ENCODE measurements at places on chromosomes 6 and 20.

DNA sequence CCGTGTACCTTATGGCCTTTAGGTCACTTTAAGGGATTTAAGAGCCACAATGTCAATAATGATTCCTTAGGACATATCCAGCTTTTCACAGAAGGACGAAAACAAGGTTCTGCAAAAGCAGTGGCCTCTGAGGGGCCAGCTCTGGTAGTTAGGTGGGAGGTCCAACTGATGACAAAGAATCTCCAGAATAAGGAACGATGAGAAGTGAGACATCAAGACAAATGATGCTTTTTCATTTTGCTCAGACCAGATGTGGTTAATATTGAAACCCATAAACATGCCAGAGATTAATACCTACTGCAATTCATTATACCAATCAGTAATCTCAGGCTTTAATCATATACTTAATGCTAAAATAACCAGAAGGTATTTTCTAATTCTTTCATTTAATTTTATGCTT lies 1.9 kb downstream of the C6orf58 start:
- no peak for DNase-seq

DNA sequence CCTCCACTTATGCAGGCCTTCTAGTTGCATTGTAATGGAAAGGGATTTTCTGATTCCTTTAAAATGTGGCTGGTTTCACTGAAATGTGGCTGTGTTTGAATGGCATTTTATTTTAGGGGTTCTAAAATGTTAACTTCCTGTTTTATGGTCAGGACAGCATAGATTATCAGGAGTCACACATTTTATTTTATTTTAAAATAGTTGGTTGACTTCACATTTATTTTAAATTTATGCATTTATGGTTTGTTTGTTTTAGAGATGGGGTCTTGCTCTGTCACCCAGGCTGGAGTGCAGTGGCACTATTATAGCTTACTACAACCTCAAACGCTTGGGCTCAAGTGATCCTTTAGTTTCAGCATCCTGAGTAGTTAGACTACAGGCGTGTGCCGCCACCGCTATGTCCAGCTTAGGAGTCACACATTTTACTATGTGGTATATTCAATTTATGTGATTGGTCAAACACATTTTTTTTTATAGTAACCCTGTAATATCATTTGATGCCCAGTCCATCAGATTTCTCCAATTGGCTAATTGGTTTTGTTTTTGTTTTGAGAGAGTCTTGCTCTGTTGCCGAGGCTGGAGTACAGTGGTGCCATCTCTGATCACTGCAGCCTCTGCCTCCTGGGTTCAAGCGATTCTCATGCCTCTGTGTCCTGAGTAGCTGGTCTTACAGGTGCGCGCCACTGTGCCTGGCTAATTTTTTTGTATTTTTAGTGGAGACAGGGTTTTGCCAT lies 2.3 kb downstream of the DTD1 start:
- DNase-seq, result no peak

- DNase-seq, result no peak
Observed at GRCh38 chr6:35492258-35492973, 4.5 kb downstream of the TEAD3 start.

DNA sequence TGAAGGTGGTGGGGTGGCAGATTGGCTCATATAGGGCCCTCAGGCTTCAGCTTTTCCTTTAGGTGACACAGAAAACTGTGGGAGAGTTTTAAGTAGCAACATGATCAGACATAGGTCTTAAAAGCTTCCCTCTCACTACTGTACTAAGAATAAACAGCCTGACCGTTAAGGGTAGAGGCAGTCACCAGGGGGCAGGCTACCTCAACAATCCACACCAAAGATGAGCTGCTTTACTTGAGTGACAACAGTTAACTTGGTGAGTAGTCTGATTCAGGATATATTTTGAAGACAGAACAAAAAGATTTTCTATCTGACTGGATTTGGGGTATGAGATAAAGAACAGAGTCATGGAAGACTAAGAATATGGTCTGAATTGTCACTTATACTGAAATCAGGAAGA lies 193.1 kb upstream of the SHLD1 start:
- DNase-seq, result peak; percentile 71

DNA sequence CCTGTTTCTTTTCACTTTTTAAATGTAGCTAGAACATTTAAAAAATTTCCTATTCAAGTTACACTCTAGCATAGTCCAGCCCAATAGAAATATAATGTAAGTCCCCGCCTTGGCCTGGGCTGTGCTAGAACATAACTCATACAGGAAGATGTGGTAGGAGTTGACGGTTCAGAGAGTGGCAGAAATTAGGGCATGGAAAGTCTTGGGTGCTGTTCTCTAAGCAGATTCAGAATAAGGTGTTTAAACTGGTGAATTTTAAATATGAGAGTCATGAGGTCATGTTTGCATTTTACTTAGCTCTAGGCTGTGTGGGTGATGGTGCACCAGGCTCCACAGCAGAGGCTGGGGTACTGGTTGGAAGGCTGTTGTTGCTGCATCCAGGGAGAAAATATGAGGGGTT lies 256.5 kb downstream of the FARS2 start:
- peak; percentile 62 for DNase-seq

- DNase-seq, result no peak
Observed at GRCh38 chr6:89452281-89452680, 19.3 kb downstream of the ANKRD6 start.

DNA sequence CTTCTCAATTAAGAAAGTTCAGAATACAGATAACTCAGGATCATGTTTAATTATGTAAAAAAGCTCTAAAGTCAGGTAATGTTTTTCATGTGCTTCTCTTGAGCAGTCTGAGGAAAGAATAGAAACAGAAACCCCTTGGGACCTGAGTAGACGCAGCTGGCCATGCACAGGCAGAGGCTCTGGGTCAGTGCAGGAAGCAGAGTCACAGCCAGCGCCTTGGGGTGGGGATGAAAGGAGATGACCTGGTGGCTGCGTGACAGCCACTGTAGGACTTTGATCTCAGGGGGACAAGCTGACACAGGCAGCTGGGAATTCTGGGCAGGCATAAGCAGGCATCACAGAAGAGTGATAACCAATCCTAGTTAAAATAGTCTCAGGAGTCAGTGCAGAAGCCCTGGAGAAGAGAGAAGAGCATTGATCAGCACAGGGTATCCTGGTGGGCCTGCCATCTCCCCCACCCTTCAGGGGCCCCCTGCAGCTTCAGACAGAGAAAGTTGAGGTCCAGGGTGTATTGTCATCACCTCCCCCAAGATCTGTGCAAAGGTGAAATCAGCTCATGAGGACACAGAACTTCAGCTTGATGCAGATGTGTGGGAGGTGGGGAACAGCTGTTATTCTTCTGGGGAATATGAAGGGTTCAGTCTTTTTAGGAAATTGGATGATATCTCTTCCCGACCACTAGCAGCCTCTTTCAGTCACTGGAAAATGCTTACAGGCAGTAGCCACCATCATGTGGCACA lies 6.4 kb downstream of the HLA-DQB1 start:
- DNase-seq, result no peak

- no peak for DNase-seq
Observed at GRCh38 chr20:10713161-10713560, 39.4 kb upstream of the JAG1 start.

DNA sequence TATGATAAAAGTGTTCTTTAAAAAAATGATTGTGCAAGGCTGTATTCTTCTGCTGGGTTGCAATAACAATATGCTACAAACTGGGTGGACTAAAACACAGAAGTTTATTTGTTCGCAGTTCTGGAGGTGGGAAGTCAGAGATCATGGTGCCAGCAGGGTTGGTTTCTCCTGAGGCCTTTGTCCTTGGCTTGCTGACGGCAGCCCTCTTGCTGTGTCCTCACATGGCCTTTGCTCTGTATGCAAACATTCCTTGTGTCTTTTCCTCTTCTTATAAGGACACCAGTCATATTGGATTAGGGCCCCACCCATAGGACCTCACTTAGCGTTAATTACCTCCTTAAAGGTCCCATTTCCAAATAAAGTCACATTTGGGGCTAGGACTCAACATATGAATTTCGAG lies 220.4 kb downstream of the SAMD5 start:
- no peak for DNase-seq

DNA sequence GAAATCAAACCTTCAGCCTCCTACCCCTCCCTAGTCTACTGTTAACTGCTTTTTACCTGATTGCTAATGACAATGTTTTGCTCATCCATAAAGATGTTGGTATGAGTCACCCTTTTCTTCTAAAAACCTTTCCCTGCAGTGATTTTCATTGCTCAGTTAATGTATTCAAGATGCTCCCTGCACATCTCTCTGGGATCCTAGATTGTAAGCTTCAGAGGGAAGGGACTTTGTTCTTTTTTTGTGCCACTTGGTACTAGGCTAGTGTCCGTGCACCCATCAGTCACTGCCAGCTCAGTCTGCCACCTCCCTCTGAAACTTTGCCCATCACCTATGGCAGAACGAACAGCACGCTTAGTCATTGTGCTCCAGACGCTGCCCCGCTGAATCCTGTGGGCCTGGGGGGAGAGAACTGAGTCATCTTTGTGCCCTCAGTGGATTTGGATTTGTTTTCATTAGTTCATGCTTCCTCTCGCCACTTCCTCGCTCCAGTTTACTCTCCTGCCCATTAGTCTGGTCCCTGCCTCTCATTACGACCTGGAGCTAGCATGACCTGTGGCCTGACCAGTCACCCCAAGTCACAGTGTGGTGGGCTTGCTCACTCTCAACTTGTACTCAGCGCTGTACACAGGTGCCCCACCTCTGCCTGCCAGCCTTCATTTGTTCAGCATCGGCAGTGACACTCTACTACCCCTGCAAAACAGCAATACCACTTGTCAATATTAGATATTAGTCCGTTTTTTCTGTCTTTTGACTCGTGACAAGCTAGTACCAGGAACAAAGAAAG lies 78.0 kb upstream of the TMEM181 start:
- DNase-seq, result no peak

All from activated CD4-positive, alpha-beta T cell treated with anti-CD3 and anti-CD28 coated beads for 48 hours (primary cell).